Stimulated activated CD8-positive, alpha-beta memory T cell treated with anti-CD3 and anti-CD28 coated beads, Interleukin-4, amount 100 ng/mL, for 1 hour (primary cell): ENCODE measurements at places on chromosomes 4 and X.

GRCh38 chrX:111822191-111822590 is 53.8 kb upstream of the TRPC5OS start:
- DNase-seq: no peak

GRCh38 chr4:48780865-48781214 is 761 bp upstream of the FRYL start:
- DNase-seq: peak; percentile 4

DNA sequence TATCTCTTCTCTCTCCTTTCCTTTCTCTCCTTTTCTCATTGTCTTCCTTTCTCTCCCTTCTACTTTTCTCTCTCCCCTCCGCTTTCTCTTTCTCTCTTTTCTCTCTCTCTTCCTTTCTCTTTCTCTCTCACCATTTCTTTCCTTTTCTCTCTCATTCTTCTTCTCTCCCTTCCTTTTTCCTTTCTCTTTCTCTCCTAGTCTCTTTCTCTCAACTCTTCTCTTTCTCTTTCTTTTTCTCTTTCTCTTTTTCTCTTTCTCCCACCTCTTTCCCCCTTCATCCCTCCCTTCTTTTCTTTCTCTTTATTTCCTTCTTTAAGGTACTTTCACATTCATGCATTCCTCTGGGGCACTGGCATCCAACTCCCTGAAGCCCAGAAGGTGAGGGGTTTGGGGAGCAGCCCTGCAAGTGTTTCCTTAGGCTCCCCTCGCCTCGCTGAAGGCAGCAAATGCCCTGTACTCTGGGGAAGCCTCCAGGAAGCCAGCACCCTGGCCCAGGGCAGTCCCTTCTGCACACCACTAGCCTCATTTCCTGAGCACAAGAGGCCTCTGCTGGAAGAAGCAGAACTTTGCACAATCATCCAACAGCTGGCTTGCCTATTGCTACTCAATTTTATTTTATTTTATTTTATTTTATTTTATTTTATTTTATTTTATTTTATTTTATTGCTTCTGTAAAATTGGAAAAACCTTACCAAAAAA is 124.2 kb downstream of the NFKB1 start:
- no peak for DNase-seq

- no peak for DNase-seq
Measured at GRCh38 chr4:76275486-76276124, 24.1 kb downstream of the FAM47E start.

DNA sequence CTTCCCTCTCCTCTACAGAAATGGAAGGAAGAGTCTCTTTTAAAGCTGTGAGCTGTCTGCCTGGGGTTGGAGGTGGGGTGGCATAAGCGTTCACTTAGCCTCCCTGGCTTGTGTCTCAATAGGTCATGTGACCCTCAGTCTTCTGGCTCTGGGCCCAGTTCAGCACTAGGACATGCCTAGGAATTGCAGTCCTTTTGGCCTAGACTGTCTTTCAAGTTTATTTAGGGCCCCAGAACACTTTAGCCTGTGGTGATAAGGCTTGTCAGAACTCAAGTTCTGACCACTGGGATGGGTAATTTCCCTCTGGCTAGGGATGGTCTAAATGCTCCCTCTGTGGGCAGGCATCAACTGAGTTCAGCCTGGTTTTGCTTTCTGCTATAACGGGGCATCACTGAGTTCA is 34.3 kb upstream of the ARMCX4 start:
- DNase-seq: no peak

DNA sequence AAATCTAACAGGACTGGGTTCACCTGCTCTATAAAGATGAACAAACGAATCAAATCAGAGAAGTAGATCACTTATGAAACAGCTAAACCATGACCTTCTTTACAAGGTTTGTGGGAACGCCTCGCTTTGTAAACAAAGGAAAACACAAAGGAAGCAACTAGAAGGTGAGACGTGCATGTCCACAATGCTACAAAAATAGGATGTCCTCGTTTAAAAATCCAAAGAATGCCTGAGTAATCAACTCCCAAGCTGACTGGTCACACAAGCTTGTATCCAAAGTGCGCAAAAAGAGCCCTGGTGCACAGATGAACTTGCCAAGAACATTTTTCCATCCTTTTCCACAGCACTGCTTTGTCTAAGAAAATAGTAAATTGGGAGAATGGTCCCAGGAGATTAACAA is 6.3 kb upstream of the SH3KBP1 start:
- no peak for DNase-seq

- DNase-seq: no peak
Measured at GRCh38 chrX:69085826-69086225, 79.4 kb downstream of the PJA1 start.

GRCh38 chr4:130035391-130035790 is 939.4 kb downstream of the C4orf33 start:
- DNase-seq: no peak

DNA sequence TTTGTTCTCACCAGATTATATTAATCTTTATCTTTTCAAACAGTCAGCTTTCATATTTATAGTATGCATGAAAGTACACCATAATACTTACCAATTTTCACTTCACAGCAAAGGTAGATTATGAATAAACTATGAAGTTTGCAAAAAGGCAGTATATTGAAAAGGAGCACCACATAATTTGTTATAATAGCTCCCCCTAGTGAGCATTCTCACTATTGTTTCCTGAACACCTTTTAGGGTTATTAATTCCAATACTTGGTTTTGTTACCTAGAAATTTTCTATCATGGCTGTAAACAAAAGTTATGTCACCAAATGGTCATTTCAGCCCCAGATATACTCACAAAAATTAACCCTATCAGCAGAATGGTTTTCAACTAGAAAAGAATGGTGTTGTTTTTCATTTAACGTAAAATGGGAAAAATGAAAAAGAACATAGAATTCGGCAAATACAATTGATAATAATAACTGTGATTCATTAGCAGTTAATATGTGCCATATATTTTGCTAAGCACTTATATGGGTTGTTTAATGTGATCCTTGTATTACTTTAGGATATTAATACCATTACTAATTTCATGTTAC is 30.2 kb upstream of the NKX6-1 start:
- no peak for DNase-seq

DNA sequence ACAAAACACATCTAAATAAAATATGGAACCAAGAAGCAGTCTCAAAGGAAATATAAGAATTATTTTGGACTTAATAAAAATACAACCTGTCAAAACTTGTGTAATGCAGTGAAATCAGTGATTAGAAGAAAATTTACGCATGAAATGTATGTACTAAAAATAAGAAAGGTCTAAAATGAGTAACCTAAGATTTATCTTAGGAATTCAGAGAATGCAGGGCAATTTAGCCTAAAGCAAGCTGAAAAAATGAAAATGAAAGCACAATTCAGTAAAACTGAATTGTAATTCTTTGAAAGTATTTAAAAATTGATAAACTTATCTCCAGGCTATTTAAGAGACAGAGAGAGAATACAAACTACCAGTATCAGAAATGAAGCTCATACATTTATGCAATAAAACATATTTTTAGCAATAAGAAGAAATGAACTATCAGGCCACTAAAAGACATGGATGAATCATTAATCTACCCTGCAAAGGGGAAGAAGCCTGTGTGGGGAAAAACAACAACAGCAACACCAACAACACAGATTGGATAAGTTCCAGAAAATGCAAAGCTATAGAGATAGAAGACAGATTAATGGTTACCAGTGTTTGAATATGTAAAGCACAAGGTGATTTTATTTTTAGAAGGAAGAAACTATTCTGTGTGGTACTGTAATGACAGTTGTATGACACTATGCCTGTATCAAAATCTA is 442.0 kb upstream of the ADGRL3 start:
- no peak for DNase-seq

DNA sequence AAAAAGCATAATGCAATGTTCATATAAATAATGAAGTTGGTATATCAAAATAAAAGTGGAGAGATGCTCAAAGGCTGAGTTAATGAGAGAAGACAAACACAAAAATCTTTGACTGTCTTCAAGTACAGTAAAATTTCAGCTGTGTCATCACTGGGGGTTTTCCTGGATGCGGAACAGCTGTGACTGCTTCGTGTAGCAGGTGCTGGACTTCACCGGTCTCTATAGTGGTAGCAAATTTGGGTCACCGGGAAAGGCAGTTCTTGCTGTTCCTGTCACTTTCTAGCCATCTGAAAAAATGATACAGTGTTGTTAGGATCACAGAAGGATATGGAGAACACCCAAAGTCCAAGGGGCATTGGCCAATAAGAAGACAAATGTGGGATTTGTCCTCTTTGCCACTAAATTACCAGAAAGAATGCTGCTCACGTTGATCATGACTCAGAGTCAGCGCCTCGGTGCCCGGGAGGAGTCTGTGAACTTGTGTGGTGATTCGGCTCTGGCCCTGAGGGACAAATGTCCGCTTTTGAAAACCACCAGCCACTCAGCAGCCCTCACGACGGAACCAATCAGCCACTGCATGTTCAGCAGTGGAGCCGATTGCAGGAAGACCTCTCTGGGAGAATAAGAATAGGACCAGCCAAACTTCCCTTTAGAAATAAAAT is 230.1 kb upstream of the FAT1 start:
- no peak for DNase-seq

- DNase-seq: no peak
Measured at GRCh38 chr4:107755841-107756356, 35.9 kb upstream of the PAPSS1 start.

- no peak for DNase-seq
Measured at GRCh38 chrX:20487227-20487626, 220.5 kb upstream of the RPS6KA3 start.

GRCh38 chrX:150118476-150118875 is 180.2 kb upstream of the EOLA2 start:
- DNase-seq: no peak

GRCh38 chrX:120697053-120697452 is 67.2 kb upstream of the C1GALT1C1 start:
- no peak for DNase-seq

DNA sequence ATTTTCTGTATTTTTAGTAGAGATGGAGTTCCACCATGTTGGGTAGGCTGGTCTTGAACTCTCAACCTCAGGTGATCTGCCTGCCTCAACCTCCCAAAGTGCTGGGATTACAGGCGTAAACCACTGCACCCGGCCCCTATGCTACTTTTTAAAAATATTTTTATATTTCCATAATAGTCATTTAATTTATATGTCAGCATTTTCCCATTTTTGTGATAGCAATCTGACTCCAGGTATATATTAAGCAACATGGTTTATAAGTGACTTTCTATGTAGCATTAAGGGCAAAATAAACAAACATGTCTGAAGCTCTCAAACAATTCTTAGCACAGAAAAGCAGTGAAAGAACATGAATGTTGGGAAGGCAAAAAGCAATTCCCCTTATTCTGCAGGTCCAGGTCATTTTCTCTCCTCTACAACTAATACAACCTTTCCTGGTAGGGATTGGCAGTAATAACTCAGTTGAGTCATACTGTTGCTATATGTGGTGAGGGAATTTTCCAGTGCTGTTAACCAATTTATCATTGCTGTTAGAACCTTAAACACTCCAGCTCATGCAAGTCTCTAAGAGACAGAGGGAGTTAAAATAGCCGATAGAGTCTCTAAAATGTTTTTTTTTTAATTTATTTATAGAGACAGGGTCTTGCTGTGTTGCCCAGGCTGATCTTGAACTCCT is 24.0 kb downstream of the SMIM14 start:
- DNase-seq: no peak

DNA sequence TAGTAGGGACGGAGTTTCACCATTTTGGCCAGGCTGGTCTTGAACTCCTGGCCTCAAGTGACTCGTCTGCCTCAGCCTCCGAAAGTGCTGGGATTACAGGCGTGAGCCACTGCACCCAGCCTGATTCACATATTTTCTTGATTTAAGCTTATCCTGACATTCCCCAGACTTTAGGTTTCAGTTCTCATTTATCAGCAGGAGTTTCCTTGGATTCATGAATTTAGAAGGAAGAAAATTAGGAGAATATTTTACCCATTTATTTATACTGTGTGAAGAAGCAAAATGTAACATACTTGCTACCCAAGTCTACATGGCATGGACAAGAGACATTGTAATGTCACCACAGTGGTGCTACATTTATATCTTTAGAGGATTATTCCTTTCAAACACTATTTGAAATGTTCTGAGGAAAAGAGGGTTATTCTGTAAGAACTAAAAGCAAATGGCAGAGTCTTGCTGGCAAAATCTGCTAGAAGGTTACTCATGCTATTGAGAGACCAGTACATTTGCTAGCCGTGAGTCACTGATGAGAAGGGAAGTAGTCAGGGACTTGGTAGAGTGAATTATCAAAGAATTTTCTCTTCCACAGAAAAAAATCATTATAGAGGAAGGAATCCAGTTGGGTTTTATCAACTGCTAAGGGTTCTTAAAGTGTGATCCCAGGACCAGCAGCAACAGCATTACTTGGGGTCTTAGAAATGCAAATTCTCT is 26.1 kb upstream of the CFAP299 start:
- no peak for DNase-seq

GRCh38 chrX:130498653-130499274 is 97.0 kb downstream of the RBMX2 start:
- DNase-seq: no peak

DNA sequence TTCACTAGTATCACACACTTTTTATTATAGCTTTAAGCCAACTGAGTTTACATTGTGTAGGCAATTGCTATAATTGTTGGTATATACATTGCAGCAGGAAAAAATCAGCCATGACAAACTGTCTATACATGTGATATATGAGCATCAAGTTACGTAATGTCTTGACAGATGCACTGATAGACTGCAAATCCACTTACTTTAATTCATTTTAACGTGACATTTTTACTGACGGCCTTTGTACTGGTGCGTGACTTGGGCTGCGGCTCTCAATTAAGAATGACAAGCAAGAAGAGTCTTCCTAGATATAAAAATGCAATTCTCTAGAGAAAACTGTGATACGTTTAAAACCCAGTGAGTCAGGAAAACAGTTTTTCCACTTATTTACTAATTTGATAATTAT is 143.8 kb downstream of the ACTRT1 start:
- no peak for DNase-seq

DNA sequence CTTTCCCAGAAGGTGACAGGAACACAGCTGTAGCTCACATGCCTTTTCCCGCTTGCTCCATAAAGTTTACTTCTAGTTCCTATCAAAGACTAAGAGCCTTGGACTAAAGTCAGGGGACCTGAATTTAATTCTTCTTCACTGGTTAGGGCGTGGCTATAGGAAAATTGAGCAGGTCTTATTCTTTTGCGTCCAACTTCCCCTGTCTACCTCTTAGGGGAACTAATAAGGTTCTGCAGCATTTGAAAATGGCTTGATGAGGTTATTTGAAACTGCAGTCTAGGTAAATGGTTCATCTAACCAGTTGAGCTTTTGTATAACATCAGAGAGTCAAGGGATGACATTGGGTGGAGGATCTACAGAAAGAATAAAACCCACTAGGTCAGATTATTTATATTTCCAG is 2.6 kb downstream of the ARHGAP10 start:
- DNase-seq: no peak

DNA sequence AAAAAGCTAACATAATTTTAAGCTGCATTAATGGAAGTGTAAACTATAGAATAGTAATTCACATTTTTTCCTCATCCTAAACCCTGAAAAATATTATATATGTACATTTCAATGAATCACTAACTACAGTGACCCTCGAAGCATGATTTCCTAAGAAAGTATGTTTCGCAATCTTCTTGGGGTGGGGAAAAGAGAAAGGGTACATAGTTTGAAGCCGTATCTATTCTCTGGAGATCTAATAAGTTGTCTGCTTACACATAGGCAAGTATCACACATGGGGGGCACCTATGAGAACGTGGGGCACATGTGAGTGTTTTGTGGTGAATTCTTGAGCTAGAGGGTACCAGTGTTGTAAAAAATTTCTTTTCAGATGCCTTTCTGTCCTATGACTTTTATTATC is 71.2 kb downstream of the JADE1 start:
- no peak for DNase-seq

- no peak for DNase-seq
Measured at GRCh38 chrX:56499372-56499771, 64.1 kb upstream of the UBQLN2 start.

- DNase-seq: no peak
Measured at GRCh38 chr4:6232836-6233785, 32.8 kb upstream of the JAKMIP1 start.
